Thoracic aorta (tissue), 2 donors: ENCODE measurements at places on chromosomes 4 and X. TPM values are rescaled to one million over a fixed set of nuclear protein-coding genes. Genes with fewer than 3 reads are reported as not detected.

GRCh38 chrX:30253257-30253656, 6.3 kb downstream of the MAGEB1 start:
- no peaks in the 10 kb centered on the region for H3K4me1 ChIP-seq
- H3K27ac ChIP-seq, result no peak overlapping the region
- H3K36me3 ChIP-seq, result no peaks in the 10 kb centered on the region

DNA sequence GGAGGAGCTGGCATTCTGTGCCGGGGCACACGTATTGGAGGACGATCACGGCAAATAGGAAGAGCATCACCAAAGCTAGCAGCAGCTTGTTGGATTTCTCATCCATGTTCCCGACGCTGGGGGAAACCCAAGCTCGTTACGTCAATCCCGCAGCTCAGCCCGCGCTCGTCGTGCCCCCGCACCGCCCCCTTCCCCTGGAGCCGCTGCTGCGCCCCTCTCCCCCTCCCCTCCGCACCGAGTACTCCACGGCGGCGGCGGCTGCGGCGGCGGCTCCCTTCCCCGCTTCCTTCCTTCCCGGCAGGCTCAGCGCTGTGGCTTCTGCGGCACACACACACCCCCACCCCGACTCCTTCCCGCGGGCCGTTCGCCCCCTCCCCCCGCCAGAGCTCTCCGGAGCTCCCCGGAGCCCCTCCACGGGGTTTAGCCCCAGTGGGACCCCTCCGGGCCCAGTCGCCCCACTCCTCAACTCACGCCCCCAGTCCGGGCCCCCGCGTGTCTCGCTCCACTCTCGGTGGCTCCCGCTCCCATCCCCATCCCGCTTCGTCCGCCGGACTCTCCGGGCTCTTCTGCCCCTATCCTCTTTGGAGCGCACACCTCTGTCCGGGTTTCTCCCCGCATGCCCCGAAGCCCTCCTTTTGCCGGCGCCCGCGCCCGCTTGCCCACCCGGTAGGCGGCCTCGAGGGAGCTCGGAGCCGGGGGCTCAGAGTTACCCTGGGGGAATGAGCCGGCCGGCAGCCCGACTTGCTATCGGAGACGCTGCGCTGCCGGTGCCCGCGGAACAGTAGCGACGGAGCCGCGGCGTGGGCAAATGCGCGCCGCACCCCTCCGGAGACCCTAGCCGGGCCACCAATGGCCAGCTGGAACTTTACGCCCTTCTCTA, 978 bp downstream of the HS6ST2 start:
- H3K27me3 ChIP-seq, result no peaks in the 10 kb centered on the region
- H3K27ac ChIP-seq, result no peak overlapping the region
- no peak for DNase-seq
- H3K4me1 ChIP-seq, result peaks cover 7% of the 10 kb centered on the region
- peak overlapping the region; percentile 68 for H3K4me3 ChIP-seq
- no peaks in the 10 kb centered on the region for H3K36me3 ChIP-seq

GRCh38 chr4:161555689-161556660, 607.8 kb downstream of the FSTL5 start:
- H3K4me3 ChIP-seq, result no peak overlapping the region
- H3K4me1 ChIP-seq, result no peaks in the 10 kb centered on the region
- DNase-seq, result no peak
- no peaks in the 10 kb centered on the region for H3K27me3 ChIP-seq
- no peaks in the 10 kb centered on the region for H3K36me3 ChIP-seq
- H3K27ac ChIP-seq, result no peak overlapping the region

DNA sequence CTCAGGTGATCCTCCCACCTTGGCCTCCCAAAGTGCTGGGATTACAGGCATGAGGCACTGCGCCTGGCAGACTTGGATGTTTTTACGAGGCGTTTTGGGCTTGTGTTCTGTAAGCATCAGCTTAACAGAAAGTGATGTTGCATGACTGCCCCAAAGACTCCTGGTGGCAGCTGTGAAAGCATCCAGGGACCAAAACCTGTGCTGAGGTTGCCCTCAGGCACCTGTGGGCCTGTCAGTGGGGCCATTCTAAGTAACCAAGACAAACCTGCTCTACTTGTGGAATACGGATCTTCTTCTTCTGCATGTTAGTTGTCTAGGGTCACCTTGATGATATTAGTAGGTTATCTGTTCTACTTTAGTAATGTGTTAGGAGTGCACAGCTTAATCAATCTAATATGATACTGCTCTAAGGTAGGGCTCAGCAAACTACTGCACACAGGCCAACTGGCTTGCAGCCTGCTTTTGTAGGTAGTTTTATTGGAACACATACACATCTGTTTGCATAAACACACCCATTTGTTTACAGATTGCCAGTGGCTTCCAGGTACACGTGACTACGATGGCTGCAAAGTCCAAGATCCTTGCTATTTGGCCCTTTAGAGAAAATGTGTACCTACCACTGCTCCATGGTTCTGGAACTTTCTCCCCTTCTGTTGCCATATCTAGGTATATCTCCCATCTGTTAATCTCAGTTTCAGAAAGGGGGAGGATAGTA, 136.7 kb downstream of the GPR143 start:
- no peaks in the 10 kb centered on the region for H3K27me3 ChIP-seq
- H3K4me1 ChIP-seq, result no peaks in the 10 kb centered on the region
- DNase-seq, result no peak
- no peaks in the 10 kb centered on the region for H3K36me3 ChIP-seq

The ELK1 gene
- total RNA-seq, result 33.4 TPM

The FGD1 gene
- total RNA-seq, result 11.5 TPM

DNA sequence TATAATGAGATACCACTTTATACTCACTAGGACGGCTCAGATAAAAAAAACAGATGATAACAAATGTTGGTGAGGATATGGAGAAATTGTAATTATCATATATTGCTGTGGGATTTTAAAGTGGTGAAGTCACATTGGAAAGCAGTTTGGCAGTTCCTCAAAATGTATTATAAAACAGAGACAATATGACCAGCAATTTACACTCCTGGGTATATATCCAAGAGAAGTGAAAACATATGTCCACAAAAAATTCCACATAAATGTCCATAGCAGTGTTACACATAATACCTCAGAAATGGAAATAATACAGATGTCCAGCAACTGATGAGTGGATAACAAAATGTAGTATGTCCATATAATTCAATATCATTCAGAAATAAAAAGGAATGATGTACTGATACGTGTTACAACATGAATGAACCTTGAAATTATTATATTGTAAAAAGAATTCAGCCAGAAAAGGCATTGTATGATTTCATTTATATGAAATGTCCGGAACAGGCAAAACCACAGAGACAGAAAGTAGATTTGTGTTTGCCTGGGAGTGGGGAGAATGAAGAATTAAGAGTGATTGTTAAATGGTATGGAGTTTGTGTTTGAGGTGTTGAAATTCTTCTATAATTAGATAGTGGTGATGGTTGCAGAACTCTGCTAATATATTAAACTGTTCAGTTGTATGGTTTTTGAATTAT, 220.9 kb downstream of the SLC7A11 start:
- H3K27me3 ChIP-seq, result no peaks in the 10 kb centered on the region
- H3K4me3 ChIP-seq, result no peak overlapping the region
- H3K4me1 ChIP-seq, result no peaks in the 10 kb centered on the region
- no peak overlapping the region for H3K27ac ChIP-seq
- no peak for DNase-seq
- no peaks in the 10 kb centered on the region for H3K36me3 ChIP-seq

The BEX4 gene
- 28.3 TPM for total RNA-seq

The LDOC1 gene
- total RNA-seq, result 111 TPM

The NXF2B gene
- total RNA-seq, result not detected
